ENCODE measurements at places on chromosomes 7 and 10.

DNA sequence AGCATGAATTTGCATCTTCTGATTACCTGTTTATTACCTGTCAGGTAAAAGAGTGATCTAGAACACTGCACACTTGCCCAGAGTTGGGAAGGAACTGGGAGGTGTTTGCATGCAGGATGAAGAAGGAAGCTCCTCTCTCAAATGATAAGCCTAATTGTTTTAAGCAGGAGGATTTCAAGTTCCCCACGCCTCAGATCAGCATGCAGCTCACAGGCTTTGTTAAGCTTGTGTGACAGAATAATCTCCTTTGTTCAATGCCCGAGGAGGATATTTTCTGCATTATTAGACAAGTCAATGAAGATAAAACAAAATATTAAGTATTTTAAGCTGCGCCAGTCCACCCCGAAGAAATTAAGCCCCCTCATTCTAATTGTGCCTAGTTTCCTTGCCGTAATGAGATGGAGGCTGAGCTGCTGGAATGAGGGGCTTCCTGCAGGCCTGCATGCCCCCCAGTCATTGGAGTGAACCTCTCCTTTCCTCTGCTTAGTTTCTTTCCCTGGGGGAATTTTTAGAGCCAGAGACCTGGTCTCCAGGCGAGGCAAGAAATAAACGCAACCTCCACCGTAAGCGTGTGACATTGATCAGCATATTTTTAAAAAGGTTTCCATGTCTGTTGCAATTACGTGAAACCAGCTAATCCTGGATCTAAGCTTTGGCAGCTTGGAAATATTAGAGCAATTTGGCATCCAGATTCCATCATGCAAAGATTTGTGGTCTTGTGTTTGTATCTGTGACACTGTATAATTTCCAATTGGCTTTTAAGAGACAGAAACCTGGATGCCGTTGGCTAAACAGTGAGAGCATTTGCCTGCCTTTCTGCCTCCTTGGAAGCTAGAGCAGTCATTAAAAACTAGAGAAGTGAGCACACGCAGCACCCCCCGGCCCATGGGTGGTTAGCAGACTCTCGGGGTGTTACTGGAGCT lies 376.0 kb downstream of the GALNT17 start:
- DNase-seq: no peak

DNA sequence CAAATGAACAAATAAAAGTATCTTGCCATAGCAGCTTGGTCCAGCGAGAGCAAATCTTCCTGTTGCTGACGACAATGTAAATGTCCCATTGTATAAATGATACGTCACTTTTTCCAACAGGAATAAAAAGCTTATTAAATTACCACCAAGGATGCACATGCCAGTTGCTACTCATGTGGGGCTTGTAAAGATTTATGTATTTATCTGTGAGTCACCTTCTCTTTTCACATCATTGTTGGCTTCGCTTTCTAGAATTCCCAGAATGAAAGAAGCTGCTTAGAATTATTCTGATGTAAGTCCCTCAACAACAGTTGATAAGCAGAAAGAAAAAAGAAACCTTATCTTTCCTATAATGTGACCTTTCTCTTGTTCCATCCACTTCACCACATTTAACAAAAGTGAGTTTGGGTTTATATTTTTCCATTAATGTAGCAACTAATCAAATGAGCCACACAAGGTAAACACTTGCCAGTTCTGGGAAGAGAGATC lies 22.4 kb downstream of the DNAJC12 start:
- DNase-seq: no peak

DNA sequence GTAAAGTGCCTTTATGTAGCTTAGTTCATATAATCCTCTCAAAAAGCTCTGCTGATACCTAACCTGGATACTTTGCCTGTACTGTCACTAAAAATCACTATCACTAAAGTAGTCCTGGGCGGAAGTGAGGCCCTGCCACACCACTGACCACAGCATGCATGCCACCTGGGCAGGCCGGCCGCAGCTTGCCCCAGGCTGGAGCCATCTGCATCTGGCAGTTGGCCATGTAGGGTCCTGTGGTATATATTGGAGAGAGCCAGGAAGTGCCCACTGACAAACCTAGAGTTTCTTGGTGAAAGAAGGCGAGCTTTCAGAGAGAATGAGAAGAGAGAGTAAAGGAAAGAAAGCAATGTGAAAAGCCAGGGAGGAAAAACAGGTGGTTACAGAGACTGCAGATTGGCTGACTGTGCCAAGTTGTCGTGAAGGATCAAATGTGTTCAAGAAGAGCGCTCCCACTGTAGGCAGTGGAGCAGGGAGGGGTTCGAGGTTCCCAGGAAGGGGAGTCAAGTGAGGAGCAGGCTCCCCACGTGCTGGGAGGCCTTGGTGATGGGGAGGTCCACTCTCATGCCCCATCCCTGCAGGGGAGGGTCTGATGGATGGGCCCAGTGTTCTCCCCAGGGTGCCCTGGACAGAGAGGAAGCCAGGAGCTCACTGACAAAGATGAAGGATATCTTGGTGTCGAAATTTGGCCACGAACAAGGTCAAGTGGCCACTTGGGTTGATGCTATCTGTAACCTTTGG lies 13.6 kb downstream of the LOXL4 start:
- no peak for DNase-seq

GRCh38 chr10:50367732-50368131 lies 116.4 kb upstream of the ASAH2 start:
- no peak for DNase-seq

- DNase-seq: no peak
Measured at GRCh38 chr7:107712896-107713295, 31.0 kb upstream of the CBLL1 start.

GRCh38 chr7:137880432-137880831 lies 33.7 kb upstream of the DGKI start:
- no peak for DNase-seq

GRCh38 chr10:79184145-79184625 lies 115.4 kb downstream of the ZMIZ1 start:
- DNase-seq: no peak

DNA sequence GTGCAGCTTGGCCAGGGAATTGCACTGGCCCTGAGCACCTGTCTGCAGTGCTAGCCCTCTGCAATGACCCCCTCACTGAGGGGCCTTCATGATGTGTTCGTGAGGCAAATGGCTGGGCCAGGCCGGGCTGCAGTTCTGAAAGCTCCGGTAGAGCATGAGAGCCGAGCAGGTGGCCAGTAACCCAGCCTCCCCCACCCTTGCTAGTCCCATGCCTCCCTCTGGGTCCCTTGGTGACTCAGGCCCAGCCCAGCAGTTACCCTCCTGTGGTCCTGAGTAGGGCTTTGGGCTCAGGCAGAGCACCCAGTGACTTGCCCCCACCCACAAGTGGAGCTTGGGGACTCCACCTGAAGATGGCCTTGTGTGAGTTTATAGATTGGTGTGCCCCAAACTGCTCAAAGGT lies 16.1 kb upstream of the CSGALNACT2 start:
- DNase-seq: no peak

- no peak for DNase-seq
Measured at GRCh38 chr7:141999058-141999623, 3.5 kb downstream of the MGAM start.

- no peak for DNase-seq
Measured at GRCh38 chr10:6612371-6612770, 32.3 kb upstream of the PRKCQ start.

DNA sequence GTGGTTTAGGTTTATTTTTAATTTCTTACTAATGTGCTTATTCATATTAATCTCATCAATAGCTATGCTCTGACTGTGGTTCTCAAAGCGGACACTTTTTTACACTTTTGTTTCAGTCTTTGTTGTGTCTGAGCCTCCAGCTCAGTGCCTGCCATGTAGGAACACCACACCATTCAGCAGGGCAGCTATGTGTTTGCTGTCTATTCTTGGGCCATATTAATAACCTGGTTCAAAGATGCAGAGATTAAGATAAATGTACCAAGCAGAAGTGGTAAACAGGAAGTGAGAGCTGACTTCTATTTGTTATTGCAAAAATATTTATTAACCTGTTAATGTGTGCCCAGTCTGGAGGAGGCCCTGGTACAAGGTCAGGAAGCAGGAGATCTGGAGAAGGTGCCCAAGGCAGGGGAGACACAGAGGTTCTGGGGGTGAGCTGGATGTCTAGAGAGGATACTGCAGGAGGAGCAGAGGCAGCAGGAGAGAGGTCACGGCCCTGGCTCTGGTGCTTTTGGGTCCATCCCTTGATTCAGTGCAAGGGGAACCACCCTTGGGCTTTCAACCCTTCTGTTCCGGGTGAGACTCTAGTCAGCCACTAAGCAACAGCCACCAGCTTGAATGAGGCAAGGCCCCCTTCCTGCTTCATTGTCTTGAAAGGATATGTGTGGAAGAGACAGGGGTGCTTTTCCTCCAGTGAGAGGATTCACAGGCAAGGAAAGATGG lies 1.9 kb downstream of the TBXAS1 start:
- no peak for DNase-seq

- no peak for DNase-seq
Measured at GRCh38 chr7:68505721-68506120, 1092.6 kb upstream of the AUTS2 start.

DNA sequence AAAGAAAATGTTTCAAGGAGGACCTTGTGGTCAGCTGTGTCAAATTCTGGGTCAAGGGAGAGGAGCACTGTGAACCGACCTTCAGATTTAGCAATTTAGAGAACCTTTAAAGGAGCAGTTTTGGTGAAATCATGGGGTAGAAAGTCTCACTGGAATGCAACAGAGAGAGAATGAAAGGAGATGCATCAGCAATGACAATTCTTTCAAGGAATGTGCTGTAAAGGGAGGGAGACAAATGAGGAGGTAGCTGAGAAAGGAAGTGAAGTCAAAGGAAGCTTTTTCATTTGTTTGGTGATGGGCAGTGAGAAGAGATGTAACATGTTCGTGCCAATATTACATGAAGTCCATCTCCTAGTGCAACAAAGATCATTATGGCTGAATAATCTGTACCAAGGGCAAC lies 166.0 kb downstream of the TSPAN12 start:
- DNase-seq: no peak

DNA sequence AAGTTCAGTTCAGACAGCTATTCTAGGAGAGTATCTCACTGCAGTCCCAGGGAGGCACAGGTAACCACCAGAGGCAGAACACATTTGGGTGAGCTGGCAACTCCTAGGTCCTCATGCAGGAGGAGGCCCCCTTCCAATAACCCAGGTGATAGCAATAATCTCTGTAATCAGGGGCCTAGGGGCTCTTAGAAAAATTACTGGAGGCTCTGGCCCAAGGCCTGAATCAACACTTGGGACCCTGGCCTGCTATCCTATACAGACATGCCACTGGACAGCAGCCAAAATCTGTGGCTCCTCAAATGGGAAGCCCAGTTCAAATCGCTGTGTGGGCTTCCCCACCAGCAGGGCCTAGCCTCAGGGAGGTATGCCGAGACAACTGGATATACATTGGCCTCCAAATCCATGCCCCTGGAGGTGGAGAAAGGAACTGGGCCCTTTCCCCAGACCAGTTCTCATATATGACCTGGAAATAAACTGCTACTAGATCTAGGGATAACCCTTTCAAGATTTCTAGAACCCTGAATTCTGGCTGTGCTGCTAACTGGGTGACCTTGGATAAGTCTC lies 1.6 kb downstream of the AVPI1 start:
- DNase-seq: no peak

- no peak for DNase-seq
Measured at GRCh38 chr7:40492946-40493345, 358.1 kb downstream of the SUGCT start.

- DNase-seq: no peak
Measured at GRCh38 chr7:101615446-101615845, 13.7 kb downstream of the MYL10 start.

- no peak for DNase-seq
Measured at GRCh38 chr10:6978187-6978627, 398.1 kb upstream of the PRKCQ start.

DNA sequence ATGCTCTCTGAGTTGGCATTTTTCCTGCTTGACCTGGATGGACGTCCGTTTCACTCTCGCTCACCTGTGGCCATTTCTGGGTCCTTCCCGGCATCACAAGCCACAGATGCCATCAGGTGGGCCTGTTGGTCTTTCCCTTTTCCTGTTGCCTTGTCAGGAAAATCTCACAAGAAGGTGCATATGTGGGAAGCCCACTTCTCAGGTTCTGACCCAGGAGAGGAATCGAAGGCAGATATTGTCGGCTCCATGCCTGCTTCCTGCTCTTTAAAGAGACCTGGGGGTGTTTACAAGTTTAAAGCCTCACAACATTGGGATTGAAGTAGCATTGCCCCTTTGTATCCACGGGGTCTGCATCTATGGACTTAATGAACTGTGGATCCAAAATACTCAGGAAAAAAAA lies 357.9 kb downstream of the RPS24 start:
- no peak for DNase-seq

DNA sequence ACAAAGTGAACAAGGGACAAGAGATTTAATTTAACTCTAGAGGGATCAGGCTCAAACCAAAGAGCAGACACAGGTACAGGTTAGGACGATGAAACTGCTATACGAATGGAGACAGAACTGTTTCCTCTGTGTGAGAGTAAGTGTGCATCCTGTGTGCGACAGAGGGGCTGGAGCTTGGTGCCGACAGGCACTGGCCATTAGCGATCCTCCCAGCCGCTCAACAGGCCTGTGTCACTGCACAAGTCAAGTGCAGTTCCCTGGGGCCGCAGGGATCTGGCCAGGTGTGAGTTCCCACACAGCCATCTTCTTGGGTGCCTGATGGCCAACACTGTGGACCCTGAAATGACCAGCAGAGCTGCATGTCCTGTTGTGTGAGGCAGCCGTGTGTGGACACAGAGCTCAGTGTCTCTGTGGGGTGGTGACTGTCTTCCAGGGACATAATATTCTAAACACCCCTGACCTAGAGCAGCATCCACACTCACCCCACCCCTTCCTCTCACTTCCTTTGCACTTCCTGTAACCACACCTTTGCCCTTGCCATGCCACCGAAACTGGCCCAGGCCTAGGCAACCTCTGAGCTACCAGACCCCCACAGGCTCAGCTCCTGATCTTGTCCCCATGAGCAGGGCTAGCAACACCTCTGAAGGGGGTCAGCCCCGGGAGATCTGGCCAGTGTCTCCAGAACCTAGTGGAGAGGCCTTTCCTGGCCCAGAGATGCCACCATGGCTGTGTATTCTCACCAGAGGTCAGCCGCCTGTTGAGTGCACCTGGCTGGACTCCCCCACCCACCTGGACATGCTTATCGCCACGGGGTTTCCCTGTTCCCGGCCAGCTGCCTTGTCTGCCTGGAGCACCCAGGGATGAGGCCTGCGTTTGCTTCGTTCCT lies 11.7 kb upstream of the TBRG4 start:
- DNase-seq: no peak

DNA sequence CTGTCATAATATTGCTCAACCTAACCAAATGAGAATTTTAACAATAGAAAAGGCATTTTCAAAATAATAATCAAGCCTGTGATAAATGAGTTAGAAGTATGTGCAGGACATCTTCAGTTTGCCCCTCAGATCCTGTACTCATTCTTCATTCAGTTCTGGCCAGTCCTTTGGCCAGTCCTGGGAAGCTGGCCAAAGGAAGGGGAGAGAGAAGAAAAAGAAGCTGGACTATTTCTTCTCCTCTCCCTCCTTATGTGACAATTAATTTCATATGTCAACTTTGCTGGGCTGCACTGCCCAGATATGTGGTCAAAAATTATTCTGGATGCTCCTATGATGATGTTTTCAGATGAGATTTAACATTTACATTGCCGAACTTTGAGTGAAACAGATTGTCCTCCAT lies 31.6 kb upstream of the ITGB8 start:
- DNase-seq: no peak
